ENCODE measurements at places on chromosomes 1 and 21. TPM values are rescaled to one million over a fixed set of nuclear protein-coding genes. Genes with fewer than 3 reads are reported as not detected.
A peak's percentile ranks its signal among the peaks of the same experiment; 100 is the strongest.

Gene CD1E
- polyA plus RNA-seq = not detected

Gene DPT
- polyA plus RNA-seq = 0.98 TPM

Gene SH3D21
- polyA plus RNA-seq = 19.3 TPM

- DNase-seq = no peak
Observed at GRCh38 chr1:71473331-71473730, 392.5 kb upstream of the ZRANB2 start.

- DNase-seq = peak; percentile 35
Observed at GRCh38 chr1:184838504-184838951, 83.9 kb upstream of the EDEM3 start.

- no peak for DNase-seq
Observed at GRCh38 chr1:230495891-230496385, 69.8 kb upstream of the PGBD5 start.

DNA sequence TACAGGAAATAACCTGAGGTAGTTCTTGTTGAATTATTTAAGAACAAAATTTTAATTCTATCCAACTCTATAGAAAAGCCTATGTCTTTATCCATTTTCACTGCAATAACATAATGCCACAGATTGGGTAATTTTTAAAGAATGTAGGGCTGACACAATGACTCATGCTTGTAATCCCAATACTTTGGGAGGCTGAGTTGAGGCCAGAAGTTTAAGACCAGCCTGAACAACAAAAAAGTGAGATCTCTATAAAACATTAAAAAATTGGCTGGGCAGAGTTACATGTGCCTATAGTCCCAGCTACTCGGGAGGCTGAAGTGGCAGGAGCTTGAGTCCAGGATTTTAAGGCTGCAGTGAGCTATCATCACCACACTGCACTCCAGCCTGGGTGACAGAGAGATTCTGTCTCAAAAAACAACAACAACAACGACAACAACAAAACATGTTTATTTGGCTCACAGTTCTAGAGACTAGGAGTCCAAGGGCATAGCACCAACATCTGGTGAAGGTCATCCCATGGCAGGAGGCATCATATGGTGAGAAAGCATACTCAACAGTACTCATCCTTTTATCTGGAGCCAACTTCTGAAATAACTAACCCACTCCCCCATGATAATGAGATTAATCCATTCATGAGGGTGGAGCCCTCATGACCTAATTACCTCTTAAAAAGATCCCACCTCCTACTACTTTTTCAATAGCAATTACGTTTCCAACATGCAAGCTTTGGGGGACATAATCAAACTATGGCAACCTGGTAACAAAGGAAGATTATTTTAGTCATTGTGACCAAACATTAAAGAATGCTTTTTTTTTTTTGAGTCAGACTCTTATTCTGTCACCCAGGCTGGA, 59.6 kb downstream of the ABL2 start:
- no peak for DNase-seq

DNA sequence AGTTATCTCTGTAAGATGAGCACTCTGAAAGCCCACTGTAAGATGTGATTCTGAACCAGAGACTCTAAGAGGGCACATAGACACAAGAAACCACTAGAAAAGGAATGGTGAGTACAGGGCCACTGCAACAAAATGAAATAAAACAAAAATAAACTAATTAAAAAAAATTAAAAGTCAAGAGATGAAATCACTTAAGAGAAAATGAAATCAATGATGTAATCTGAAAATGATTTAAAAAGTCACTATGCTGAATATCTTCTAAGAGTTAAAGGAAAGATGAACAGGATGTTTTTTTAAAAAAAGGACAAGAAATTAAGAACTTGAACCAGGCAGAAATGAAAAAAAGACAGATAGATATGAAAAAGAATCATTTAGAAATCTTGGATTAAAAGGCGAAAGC, 110.6 kb upstream of the OLIG2 start:
- no peak for DNase-seq

Data from left renal pelvis (tissue), 4 donors.